ENCODE measurements at places on chromosomes 3 and 15.

DNA sequence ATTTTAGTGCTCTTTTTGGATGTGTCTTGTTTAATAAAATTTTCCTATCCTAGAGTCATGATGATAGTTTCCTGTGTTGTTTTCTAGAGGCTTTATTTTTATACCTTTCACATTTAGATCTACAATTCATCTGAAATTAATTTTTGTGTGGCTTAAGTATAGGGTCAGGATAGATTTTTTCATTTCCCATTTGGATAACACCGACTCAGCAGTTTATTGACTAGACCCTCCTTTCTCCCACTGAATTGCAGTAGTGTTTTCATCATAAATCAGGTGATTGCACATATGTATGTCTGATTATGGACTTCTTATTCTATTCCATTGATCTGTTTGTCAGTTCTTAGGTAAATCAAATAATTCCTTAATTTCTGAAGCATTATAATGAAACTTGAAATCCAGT is 10.4 kb downstream of the PRR23A start:
- DNase-seq: no peak

GRCh38 chr3:49769926-49770325 is 16.4 kb downstream of the IP6K1 start:
- DNase-seq: no peak

GRCh38 chr3:100902572-100902971 is 90.6 kb downstream of the ABI3BP start:
- no peak for DNase-seq

GRCh38 chr3:12325586-12326515 is 37.0 kb downstream of the PPARG start:
- DNase-seq: no peak

DNA sequence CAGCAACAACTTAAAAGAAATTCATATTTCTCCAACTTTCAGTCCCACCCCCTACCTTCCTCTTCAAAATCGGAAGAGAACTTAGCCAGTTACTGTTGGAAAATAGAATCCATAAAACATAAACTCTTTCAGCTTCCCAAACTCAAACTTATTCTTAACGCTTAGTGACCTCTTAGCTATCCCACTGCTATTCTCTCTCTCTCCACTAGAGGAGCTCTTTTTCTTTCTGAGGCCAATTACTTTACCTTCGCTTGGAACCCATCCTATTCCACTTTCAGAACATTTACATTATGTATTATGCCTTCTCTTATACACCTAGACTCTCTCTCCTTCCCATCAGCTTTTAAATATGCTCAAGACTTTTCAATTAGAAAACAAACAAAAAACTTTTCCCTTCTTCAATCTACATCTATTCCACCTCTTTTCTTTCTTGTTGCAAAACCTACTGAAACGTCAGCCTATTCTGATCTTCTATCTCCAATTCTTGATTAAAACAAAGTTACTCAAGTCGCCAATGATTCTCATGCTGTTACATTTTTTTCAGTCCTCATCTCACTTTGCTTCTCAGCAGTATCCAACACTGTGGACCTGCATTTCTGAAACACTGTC is 13.4 kb upstream of the GHSR start:
- DNase-seq: no peak

- no peak for DNase-seq
Measured at GRCh38 chr3:18246336-18247060, 178.6 kb downstream of the SATB1 start.

DNA sequence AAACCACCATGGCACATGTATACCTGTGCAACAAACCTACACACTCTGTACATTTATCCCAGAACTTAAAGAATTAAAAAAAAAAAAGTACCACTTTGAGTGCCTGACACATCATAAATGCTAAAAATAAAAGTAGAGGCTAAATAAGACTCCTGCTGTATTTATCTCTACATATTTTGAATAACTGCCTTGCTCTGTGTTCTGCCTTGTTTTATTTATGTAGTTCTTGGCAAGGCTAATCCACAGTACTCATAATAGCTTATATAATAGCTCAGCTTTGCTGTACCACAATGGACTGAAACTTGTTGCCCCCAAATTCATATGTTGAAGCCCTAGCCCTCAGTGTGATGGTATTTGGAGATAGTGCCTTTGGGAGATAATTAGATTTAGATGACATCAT is 95.4 kb upstream of the ADAMTS9 start:
- DNase-seq: no peak

All from pulmonary artery endothelial cell (primary cell).